ENCODE measurements at places on chromosomes 13 and 19.

DNA sequence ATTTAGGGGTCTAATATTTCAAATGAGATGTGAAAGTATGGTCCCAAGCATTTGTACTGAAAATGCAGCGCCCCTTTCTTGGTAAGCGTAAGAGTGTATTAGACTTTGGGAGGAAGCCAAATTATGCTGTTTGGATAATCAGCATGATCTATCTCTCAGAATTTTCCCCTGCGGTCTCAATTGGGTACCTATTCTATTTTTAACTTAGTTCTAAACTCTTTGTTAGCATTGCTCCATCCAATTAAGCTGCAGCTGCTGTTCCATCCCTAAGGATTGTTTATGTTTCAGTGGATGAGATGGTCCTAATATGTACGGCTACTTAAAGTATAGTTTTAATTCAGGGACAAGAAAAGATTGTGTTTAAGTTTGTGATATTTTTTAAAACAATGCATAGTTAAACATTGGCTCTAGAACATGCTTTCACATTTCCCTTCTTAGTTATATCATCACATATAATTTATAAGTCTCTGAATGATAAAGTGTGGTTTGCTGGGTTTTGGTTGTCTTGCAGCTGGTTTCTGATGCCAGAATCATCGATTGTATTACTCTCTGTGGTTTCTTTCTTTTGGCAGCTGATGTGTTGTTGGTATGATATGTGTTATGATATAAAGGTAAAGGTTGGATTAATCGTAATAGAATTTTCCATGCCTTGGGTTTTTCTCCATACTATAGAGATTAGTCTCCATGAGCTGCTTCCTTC, 15.0 kb downstream of the POLR1D start:
- no peak for DNase-seq

- no peak for DNase-seq
These were observed 10.1 kb downstream of the EDNRB start for GRCh38 chr13:77908531-77908930.

DNA sequence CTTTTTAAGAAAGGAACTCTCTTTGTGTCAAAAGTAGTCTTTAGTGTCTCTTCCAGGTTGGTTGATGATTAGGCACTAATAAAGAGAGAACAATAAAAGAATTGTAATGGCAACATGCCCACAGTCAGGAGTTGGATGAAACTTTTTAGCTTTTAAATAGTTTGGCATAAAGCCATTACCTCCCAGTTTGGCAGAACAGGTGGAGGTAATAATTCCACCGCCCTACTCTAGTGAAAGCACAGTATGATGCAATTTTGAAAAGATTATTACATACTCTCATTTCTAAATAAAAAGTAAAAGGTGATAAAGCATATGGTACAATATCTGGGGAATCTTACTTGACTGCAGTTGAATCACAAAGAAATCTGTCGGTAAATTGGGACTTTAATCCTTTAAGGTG, 497.6 kb downstream of the SUCLA2 start:
- DNase-seq: no peak

- no peak for DNase-seq
These were observed 36.5 kb downstream of the SIPA1L3 start for GRCh38 chr19:37943480-37943879.

DNA sequence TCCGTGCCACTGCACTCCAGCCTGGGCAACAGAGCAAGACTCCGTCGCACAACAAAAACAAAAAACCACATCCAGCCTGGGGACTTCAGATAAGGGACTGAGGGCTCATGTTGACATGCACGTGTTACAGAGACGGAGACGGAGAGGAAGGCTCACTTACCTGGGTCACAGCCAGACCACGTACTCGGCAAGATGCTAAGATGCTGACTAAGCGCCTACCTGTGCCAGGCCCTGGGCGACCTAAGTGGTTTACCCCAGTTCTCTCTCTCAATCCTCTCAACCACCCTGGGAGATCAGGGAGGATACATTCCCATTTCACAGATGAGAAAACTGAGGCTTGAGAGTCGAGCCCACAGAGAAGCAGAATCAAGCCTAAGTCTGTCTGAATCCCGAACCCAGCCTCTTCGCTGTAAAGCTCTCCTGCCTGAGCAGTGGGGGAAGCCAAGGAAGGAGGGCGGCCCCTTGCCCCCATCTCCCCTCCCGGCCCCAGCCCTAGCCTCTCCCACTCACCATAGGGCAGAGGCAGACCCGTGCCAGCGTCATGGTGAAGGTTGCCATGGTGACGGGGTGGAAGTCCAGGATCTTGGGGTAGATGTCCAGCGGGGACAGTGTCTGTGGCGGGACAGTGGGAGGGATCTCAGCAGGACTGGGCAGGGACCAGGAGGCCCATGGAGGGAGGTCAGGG, 13.5 kb downstream of the ERCC2 start:
- no peak for DNase-seq
